SJCRH30 (cell line): ENCODE measurements at places on chromosomes 1 and 21. TPM values are rescaled to one million over a fixed set of nuclear protein-coding genes. Genes with fewer than 3 reads are reported as not detected.

The GPATCH2 gene
- 24.9 and 28.1 TPM in 2 replicates for total RNA-seq

DNA sequence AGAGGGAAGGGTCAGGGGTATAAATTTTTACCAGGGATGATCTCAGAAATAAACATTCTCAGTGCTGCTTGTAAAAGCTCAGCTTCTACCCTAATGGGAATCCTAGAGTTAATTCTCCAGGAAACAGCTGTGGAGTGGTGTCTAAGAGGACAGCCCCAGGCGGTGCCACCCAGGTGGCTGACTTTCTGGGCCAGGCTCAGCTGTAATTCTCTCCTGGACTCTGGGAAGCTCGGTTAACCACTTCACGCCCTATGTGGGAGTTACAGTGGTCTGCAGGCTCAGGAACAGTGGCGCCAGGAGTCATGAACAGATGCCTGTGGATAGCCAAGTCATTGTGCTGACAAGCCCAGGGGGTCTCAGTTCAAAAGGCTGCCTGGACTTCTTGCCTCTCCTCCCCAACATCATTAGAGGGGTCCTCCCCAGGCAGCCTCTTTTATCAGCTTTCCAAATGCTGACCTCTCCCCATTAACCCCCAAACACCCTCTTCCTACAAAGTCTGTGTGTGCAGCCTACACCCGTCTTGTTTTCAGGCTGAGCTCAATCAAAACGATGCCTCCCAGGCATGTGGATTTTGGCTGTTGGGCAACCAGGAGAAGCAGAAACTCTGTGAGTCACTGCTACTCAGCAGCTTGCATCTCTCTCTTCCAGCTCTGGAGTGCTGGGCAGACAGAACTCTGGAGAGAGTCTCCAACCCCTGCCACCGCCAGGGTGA lies 1.2 kb downstream of the HHIPL2 start:
- H3K4me3 ChIP-seq = peak overlapping the region; percentile 71
- peaks cover 15% of the 10 kb centered on the region for H3K36me3 ChIP-seq
- peak overlapping the region; percentile 80 for H3K27ac ChIP-seq
- H3K27me3 ChIP-seq = no peaks in the 10 kb centered on the region
- H3K4me1 ChIP-seq = peaks cover 21% of the 10 kb centered on the region
- DNase-seq = peak; percentile 99

The NAV1 gene
- 63.8 and 68.2 TPM in 2 replicates for total RNA-seq

DNA sequence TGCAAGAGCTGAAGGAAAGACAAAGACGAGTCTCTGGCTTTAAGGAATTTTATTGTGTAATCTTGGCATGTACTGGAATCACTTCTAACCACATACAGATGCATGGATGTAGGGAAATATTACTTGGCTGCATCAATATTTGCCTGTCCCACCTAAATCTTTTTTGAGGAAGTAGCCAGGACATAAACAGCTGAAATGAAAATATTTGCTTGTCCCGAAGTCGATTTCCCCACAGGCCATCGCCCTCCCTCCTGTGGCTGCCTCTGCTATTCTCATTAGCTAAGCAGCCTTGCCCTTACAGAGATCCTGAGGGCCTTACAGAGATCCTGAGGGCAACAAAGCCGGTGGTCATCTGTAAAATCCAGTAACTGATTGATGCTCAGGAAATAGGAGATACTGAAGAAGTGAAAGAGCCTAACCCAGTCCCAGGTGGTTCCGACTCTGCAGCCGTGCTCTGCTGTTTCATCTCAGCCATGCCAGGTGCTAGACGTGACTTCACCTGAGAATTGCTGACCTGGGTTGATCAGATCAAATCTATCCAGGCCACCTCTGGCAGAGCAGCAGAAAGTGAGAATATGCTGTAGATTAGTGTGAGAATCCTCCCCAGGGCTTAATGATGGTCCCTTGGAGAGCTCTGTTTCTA lies 25.5 kb downstream of the MAN1C1 start:
- DNase-seq = no peak
- no peak overlapping the region for H3K27ac ChIP-seq
- H3K4me3 ChIP-seq = no peak overlapping the region
- H3K4me1 ChIP-seq = peaks cover 5% of the 10 kb centered on the region; the same call in 1 of the 2 replicates
- H3K27me3 ChIP-seq = no peaks in the 10 kb centered on the region

The C1orf53 gene
- total RNA-seq = 2.5 and 2.6 TPM in 2 replicates

GRCh38 chr1:212607913-212608391 lies 609 bp upstream of the ATF3 start:
- H3K4me3 ChIP-seq = peak overlapping the region; percentile 93
- DNase-seq = no peak
- no peaks in the 10 kb centered on the region for H3K27me3 ChIP-seq
- peaks cover 45% of the 10 kb centered on the region for H3K4me1 ChIP-seq

The TTC4 gene
- total RNA-seq = 37.0 and 38.9 TPM in 2 replicates

DNA sequence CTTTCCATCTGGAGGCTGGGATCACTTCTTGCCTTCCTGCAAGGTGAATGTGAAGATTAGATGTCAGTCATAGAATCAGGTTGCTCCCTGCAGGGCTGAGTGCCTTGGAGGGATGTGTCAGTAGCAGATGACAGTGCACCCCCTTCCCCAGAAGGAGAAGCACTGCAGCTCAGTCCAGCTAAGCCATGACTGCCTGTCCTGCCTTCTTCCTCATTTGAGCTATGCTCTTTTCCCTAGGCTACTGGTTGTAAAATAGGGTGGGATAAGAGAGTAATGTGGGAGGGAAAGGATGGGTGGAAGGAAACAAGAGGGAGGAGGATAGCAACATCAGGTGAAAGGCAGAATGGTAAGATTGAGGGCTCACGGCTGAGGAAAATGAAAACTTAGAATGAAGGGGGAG lies 11.1 kb upstream of the FABP3 start:
- H3K27ac ChIP-seq = no peak overlapping the region
- no peaks in the 10 kb centered on the region for H3K36me3 ChIP-seq
- DNase-seq = no peak
- no peaks in the 10 kb centered on the region for H3K27me3 ChIP-seq
- no peak overlapping the region for H3K4me3 ChIP-seq

DNA sequence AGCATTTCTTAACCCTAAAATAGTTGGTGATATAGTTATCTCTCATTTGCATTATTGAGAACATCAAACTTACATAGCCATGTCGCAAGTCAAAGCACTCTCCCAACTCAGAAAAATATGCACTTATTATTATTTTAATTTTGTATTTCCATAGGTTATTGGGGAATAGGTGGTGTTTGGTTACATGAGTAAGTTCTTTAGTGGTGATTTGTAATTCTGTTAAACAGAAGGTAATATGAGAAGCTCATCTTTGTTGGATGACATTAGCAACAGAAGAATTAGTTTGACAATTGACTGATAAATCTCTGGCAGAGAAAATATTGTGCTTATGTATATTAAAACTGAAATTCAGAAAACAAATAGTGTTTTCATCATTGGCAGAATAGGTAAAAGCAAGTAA lies 154.8 kb downstream of the NFIA start:
- DNase-seq = no peak
- H3K27me3 ChIP-seq = no peaks in the 10 kb centered on the region
- H3K27ac ChIP-seq = no peak overlapping the region
- no peak overlapping the region for H3K4me3 ChIP-seq
- no peaks in the 10 kb centered on the region for H3K4me1 ChIP-seq

- DNase-seq = no peak
- H3K36me3 ChIP-seq = no peaks in the 10 kb centered on the region
- peaks cover 31% of the 10 kb centered on the region for H3K27me3 ChIP-seq
- no peak overlapping the region for H3K4me3 ChIP-seq
- H3K27ac ChIP-seq = no peak overlapping the region
These were observed 23.2 kb downstream of the AJAP1 start for GRCh38 chr1:4677608-4678007.

DNA sequence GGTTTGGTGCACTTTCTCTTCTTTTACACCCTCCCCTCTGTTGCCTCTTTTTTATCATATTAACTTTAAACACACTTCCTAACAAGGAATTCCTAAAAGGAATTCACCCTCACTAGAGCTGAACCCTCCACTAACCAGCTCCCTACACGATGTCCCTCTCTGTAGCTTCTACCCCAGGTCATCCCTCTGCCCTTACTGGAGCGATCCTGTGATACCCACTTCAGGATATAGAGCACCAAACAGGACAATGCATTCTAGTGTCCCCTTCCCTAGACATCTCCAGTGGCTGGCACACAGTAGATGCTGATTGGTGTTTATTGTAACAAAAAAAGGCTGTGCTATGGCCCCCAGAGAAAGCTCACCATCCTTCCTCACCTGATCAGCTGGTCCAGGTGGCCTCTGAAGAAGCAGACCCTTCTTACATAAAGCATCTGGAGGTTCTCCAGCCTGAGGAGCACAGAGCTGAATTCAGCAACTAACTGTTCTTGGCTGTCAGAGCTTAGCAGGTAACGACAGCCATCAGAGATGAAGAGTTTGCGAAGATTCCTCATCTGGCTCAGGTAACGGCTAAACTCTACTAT lies 1.4 kb downstream of the PRAMEF18 start:
- H3K27ac ChIP-seq = no peak overlapping the region
- no peak overlapping the region for H3K4me3 ChIP-seq
- no peaks in the 10 kb centered on the region for H3K36me3 ChIP-seq
- no peak for DNase-seq
- H3K27me3 ChIP-seq = no peaks in the 10 kb centered on the region
- no peaks in the 10 kb centered on the region for H3K4me1 ChIP-seq

The FAM163A gene
- not detected in 2 replicates for total RNA-seq

The FCRL6 gene
- total RNA-seq = not detected in 2 replicates

DNA sequence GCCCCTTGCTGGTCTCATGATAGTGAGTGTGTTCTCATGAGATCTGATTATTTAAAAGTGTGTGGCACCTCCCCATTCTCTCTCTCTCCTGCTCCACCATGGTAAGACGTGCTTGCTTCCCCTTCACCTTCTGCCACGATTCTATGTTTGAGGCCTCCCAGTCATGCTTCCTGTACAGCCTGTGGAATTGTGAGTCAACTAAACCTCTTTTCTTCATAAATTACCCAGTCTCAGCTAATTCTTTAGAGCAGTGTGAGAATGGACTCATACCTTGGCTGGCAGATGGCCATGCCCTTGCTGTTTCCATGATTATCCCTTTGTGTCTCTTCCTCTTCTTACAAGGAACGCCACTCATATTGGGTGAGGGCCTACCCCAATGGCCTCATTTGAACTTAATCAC lies 40.3 kb downstream of the PSMG1 start:
- H3K4me1 ChIP-seq = no peaks in the 10 kb centered on the region
- H3K27ac ChIP-seq = no peak overlapping the region
- no peak overlapping the region for H3K4me3 ChIP-seq
- no peak for DNase-seq
- no peaks in the 10 kb centered on the region for H3K27me3 ChIP-seq

The TMPRSS15 gene
- not detected in 2 replicates for total RNA-seq

DNA sequence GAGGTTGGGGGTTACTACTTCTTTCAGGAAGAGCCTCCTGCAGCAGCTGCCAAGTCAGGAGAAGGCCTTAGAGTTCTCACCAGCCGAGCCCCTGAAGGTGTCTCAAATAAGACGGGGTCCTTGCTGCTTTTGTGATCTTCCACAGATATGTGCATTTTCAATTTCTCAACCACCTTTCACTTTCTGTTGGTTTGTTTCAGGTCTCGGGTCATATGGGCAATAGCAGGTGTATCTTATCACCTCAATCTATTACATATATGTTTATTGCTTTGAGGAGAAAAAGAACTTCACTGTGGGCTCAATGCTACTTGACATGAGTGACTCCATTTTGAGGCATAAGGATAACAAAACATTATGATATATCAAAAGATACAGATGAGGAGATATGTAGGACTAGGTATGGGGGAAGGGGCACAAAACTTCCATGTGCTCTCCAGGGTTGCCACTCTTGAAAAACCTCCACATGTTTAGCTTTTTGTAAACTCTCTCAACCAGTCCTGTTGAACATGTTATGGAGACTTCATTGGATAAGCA lies 1171.4 kb upstream of the ADGRL2 start:
- no peak overlapping the region for H3K27ac ChIP-seq
- H3K27me3 ChIP-seq = no peaks in the 10 kb centered on the region
- H3K36me3 ChIP-seq = no peaks in the 10 kb centered on the region
- no peaks in the 10 kb centered on the region for H3K4me1 ChIP-seq
- no peak for DNase-seq

- H3K4me3 ChIP-seq = no peak overlapping the region
- peak; percentile 93 for DNase-seq
- no peaks in the 10 kb centered on the region for H3K27me3 ChIP-seq
- peaks cover 64% of the 10 kb centered on the region for H3K4me1 ChIP-seq
These were observed 74.1 kb downstream of the XCL2 start for GRCh38 chr1:168469690-168470089.

DNA sequence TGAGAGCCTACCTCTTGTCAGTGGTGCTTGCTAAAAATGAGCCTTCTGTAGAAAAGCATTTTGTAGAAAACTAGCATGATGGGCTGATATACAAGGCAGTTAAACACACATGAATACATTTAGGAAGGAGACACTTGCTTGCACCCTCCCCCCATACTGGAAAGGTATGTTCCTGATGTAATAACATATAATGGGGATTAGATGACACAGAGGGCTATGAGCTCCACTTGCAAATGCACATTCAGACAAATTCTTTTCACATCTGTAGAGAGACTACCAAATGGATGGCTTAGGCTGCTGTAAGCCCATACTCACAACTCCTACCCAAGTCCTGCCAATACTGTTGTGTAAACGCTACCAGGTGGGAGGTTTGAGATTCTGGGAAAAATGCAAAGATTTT lies 634.0 kb downstream of the SMYD3 start:
- no peaks in the 10 kb centered on the region for H3K27me3 ChIP-seq
- no peak overlapping the region for H3K4me3 ChIP-seq
- no peaks in the 10 kb centered on the region for H3K36me3 ChIP-seq
- no peak overlapping the region for H3K27ac ChIP-seq

The PDPN gene
- not detected in 2 replicates for total RNA-seq

DNA sequence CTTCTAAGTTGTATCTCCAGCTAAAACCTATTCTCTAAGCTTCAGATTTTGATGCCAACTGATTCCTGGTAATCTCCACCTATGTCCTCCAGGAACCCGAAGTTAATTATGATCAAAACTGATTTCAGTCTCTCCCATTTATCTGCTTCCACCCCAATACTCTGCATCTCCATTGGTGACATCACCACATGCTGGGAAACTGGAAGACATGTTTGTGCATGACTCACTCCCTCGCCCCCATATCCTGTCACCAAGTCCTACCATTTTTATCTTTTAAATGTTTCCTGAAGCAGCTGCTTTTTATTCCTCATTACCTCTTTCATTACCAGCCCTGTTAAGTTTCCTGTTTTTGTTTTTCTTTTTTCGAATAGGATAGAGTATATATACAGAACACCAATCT lies 228.5 kb downstream of the LRRC40 start:
- no peaks in the 10 kb centered on the region for H3K27me3 ChIP-seq
- no peak overlapping the region for H3K4me3 ChIP-seq
- H3K36me3 ChIP-seq = no peaks in the 10 kb centered on the region
- H3K27ac ChIP-seq = no peak overlapping the region

GRCh38 chr21:41805643-41806042 lies 38.8 kb upstream of the RIPK4 start:
- H3K36me3 ChIP-seq = no peaks in the 10 kb centered on the region
- DNase-seq = no peak
- H3K27ac ChIP-seq = no peak overlapping the region
- H3K27me3 ChIP-seq = no peaks in the 10 kb centered on the region
